Astrocyte (in vitro differentiated cells and primary cell): ENCODE measurements at places on chromosomes 6 and 20.

GRCh38 chr6:82712389-82712788 is 348.8 kb downstream of the TPBG start:
- no peak for DNase-seq

DNA sequence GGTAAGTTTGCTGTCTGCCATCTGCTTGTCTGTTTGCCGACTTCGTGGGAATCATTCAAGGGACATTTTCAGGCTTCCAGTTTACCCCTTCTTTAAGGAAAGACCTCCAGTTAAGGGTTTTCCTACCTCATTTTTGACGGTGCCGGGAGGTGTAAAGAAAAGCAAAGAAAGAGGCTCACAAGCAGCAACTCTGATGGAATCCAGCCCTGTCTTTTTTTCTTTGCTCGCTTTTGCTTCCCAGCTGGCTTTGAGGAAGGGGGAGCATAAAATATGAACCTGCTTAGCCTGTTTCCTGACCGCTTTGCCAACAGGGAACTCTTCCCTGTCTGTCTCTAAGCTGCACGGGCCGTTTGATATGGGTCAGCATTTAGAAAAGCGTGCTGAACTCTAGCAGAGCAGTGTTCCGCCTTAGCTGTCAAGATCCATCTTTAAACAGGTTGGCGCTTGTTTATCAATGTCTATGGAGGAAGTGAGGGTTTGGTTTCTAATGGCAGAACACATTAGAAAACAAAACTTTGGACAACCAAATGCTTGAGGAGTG is 13.8 kb downstream of the SYTL3 start:
- no peak for DNase-seq

GRCh38 chr20:8646716-8647115 is 422.2 kb upstream of the PLCB4 start:
- peak; percentile 95 for DNase-seq

DNA sequence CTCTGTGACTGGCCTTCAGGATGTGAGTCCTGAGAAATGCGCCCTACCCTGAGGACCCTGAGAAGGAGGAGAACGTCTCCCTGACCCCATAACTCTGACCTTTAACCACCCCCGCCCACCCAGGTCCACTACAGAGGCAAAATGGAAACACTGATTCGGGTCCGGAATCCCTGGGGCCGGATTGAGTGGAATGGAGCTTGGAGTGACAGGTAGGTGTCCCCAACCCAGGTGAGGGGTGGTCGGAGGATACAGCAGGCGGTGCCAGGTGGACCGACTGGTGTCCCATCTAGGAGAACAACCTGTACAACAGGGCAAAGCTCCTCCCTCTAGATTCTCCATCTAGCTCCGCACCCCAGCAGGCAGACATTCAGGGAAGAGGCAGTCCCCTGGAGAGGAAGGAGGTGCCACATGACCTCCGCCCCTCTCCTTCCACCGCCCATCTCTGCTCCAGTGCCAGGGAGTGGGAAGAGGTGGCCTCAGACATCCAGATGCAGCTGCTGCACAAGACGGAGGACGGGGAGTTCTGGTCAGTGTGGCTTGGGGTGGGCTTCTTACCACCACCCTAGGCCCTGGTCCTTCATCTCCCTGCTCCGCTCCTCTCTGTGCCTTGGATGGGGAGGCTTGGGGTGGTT is 17.6 kb downstream of the CAPN11 start:
- DNase-seq: no peak

DNA sequence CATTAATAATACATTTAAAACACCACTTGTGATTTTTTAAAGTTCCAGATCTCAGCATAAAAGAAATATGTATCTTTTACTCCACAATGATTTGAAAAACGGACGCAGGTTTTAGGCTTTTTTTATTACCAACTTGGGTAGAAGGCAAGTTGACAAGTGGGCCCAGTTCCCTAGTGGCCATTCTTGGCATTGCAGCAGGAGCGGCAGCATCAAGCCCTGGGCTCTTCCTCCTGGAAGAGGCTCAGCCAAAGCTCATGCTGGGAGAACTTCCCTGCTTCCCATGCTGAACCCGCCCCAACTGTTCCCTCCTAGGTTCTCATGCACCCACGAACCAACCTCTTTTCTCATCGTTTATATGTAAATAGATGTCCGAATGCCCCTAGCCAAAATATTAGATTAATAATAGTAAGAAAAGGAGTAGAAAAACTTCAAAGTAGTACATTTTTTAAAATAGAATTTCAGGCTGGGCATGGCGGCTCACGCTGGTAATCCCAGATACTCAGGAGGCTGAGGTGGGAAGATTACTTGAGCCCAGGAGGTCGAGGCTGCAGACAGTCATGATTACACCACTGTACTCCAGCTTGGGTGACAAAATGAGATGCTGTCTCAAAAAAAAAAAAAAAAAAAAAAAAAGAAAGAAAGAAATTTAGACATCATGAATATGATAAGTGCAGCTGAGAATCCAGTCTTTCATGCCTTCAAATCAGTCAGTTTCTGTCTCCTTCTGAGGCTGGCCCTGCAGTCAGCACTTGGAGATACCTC is 18.2 kb upstream of the MYB start:
- no peak for DNase-seq
